Epithelial cell of proximal tubule (primary cell): ENCODE measurements at places on chromosomes 7 and 10. TPM values are rescaled to one million over a fixed set of nuclear protein-coding genes. Genes with fewer than 3 reads are reported as not detected.
A peak's percentile ranks its signal among the peaks of the same experiment; 100 is the strongest.

DNA sequence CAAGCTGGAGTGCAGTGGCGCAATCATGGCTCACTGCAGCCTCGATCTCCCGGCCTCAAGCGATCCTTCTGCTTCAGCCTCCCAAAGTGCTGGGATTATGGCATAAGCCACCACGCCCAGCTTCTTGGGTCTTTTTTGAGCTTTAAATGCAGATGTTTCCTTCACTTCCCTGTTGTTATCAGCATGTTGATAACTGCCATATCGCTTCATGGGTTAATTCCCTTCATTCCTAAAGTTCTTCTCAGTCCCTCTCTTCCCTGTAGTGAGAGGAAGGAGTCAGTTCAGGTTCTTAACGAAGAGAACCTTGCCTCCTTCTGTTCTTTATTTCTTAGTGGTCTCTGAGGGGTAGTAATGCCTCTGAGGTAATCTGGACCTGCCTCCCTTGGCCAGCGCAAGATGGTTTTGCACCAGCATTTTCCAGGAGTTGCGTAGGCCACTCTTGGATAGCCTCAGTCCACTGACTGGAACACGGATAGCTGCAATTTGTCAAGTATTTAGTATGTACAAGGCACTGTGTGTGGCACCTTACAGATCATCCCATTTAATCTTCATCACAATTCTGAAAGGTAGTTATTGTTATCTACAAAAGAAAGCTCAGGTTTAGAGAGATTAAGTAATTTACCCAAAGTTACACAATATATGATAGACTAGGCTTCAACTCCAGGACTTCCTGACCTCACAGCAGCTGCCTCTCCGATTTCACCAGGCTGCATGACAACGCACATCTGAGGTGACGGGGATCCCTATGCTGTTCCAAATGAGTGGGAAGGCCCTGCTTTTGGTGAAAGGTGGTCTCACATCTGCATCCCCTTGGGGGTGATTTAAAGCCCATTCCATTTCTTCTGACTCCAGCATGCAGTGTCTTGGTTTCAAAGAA lies 60.5 kb downstream of the GATA3 start:
- DNase-seq = no peak

DNA sequence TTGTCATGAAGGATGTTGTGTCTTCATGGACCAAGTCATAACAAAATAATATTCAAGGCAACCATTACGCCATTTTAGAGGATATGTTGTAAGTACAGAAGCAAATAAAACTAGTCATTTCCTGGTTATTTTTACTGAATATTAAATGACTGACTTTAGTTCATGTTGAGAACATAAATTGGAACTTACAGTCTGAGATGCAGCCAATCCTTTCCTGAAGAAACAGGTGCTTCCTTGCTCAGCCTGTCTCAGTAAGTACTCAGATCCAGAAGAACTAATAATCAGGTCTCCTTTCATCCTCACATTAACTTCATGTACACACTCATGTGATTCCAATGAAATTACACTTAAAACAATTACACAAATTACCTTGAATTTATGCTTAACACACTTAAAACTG lies 12.3 kb downstream of the SEMA3A start:
- DNase-seq = no peak

DNA sequence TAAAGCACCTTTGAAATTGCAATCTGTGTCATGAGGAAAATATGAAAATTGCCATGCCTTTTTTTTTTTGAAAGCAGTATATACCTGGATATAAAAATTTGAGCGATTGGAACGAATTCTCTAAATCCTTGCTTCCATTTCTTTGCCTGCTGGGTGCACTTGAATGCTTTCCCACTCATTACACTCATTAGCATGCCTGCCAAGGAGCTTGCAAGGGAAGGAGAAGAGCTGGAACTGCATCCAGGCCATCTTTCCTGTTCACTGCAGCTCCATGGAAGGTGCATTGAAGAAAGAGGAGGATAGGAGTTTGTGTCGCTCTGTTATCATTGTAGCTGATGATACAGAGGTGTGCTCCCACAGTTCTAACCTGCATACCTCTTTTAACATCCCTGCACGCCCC lies 102.4 kb upstream of the GJD4 start:
- no peak for DNase-seq

GRCh38 chr7:50728184-50728583 lies 54.5 kb downstream of the GRB10 start:
- DNase-seq = no peak

DNA sequence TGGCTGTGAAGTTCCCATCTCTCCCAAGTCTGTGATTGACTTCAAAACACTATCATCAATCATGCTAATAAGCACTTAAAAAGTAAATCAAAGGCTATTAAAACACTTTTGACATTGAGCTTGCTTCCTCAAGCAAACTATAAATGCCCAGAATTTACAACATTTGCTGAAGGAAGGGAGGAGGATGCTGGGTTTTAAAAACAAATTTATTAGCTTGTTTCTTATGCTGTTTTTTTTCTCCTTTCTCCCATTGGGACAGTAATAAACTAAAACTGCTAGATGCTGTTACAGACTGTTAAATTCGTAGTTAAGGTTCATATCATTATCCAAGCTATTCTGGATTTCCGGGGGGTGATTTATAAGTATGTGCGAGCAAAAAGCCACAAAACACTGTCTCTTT lies 250.5 kb downstream of the SORCS1 start:
- no peak for DNase-seq

DNA sequence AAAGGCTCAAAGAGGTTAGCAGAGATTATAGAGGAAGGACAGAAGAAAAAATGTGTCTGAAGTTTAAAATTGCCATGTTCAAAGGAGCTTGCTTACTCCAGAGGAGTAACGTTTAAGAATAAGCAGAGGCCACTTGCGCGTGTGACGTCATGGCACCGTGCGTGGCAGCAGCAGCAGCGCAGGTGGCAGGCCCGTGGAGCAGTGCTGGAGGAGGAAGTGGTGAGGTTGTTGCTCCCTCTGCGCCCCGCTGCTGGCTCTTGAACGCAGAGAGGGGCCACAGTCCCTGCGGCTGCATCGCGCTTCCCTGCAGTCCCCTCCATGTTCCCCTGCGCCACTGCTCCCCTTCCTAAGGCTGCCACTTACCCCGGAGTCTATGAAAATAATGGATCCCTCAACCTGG lies 37.5 kb downstream of the GDI2 start:
- DNase-seq = no peak

- no peak for DNase-seq
Measured at GRCh38 chr7:110177463-110177862, 913.5 kb upstream of the LRRN3 start.

GRCh38 chr10:93468461-93469213 lies 13.5 kb downstream of the MYOF start:
- DNase-seq = peak; percentile 80

- DNase-seq = no peak
Measured at GRCh38 chr10:71727105-71727737, 7.6 kb upstream of the C10orf105 start.

DNA sequence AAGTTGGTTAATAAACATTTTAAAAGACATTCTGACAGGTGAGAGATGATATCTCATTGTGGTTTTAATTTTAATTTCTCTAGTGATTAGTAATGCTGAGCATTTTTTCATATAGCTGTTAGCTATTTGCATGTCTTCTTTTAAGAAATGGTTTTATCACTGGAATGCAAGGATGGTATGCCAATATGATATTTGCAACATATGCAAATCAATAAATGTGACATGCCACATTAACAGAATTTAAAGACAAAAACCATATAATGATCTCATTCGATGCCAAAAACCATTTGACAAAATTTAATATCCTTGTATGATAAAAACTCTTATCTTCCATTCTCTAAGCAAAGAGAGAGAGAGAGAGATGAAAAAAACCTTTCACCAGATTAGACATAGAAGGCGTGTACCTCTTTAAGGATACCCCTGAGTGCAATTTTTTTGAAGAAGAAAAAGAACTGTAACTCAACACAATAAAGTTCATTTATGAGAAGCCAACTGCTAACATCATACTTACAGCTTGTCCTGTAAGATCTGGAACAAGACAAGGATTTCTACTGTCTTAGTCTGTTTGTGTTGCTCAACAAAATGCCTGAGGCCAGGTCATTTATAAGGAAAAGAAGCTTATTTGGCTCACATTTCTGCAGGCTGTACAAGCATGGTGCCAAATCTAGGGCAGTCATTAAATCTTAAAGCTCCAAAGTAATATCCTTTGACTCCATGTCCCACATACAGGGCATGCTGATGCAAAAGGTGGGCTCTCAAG lies 39.7 kb upstream of the ZMYND11 start:
- DNase-seq = no peak

The FGL2 gene
- not detected in 2 replicates for total RNA-seq

The NYAP1 gene
- 0.72 and 1.2 TPM in 2 replicates for total RNA-seq

The KLF14 gene
- 0.14 TPM in 1 of 2 replicates, not detected in the other for total RNA-seq

The MBL2 gene
- total RNA-seq = not detected in 2 replicates

The CC2D2B gene
- 0.52 TPM in 1 of 2 replicates, not detected in the other for total RNA-seq

The SYNPO2L gene
- not detected in 2 replicates for total RNA-seq
